Fibroblast of skin of right quadriceps (primary cell): ENCODE measurements at places on chromosomes 13 and 19.

GRCh38 chr19:46298479-46299003 is 1.7 kb downstream of the HIF3A start:
- DNase-seq = no peak

DNA sequence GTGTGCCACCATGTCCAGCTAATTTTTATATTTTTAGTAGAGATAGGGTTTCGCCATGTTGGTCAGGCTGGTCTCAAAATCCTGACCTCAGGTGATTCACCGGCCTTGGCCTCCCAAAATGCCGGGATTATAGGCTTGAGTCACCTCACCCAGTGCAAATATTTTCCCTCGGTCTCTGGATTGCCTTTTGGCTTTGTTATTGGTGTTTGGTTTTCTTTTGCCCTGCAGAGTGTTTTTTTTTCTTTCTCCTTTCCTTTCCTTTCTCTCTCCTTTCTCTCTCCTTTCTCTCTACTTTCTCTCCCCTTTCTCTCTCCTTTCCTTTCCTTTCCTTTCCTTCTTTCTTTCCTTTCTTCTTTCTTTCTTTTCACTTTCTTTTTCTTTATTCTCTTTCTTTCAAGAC is 33.2 kb downstream of the KDM4B start:
- DNase-seq = peak; percentile 47

DNA sequence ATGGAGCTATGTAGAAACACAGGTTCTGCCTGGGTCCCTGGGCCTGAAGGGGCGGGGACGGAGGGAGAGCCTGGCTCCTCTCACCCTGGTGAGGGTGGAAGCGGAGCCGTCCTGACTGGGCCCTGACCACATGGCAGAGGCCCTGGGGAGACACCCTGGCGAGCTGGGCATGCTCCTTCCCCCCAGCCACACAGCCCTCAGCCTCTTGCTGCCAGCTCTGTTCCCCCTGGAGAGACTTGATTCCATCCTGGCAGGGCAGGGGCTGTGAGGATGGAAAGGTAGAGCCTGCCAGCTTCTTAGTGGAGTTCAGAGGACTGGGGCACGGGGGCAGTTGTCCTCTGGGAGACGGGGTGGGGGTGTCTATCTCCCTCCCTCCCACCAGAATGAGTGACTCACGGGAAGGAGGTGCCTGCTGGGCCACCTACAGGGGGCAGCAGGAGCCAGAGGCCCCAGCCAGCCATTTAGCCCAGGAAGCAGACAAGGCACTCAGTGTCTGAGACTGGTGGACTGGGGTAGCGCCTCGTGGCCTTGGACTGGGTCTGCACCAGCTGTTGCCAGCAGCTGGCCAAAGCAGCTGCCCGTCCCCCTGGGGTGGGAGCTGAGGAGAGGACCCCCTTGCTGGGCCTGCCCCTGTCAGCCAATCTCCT is 22.8 kb upstream of the RNF17 start:
- DNase-seq = no peak

GRCh38 chr19:2578391-2578890 is 102.5 kb downstream of the GADD45B start:
- DNase-seq = peak; percentile 76

DNA sequence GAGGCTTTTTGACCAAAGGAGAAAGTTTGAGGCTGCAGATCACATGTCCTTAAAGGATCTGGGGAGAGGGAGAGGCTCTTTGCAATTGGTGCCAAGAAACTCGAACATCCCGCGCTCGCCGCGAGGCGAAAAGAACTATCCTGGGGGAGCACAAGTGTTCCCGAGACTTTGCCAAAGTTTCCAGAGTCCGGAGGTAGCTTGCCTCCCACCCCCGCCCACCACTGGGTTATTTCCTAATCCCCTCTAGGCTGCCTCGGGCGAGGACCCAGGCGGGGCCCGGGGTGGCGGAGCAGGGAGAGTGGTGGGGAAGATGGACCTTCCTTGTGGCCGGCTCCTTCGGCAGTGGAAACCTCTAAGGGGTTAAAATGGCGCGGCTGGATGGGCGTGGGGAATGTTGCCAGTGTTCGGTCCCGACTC is 114.5 kb downstream of the KCNRG start:
- peak; percentile 8 for DNase-seq

DNA sequence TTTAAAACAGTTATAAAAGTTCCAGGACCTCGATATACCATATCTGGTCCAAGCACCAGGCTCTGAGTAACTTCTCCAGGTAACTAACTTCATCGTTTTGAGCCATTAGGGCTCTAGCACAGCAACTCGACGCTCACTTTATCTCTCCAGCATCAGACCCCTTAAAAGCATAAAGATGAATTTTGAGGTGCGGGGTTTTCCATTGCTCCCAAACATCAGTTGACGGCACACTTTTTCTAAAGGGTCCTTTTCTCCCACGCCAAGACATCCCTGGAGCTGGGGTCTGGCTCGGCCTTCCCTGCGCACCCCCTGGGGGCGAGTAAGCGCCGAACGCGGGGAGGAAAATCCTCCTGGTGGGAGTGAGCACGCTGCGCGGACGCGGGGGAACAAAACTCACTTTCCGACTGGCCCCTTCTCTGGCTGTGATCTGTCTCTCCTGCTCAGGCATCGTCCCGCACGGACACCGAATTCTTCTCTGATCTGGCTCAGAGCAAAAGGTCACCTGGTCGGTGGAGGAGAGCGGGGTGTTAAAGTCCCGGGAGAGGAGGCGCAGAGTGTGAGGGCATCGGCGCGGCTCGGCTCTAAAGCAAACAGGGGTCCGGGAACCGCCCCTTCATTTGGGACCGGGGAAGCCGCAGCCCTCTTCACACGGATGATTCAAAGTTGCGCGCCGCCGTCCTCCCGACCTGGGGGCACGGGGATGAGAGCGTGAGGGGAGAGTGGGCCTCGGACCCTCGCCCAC is at the start of gene ATP7B:
Gene ATP7B (minus strand): TSS at position 561 of the 742 bp plus-strand sequence. CDS start 113 bp downstream, at position 448.
- no peak for DNase-seq

DNA sequence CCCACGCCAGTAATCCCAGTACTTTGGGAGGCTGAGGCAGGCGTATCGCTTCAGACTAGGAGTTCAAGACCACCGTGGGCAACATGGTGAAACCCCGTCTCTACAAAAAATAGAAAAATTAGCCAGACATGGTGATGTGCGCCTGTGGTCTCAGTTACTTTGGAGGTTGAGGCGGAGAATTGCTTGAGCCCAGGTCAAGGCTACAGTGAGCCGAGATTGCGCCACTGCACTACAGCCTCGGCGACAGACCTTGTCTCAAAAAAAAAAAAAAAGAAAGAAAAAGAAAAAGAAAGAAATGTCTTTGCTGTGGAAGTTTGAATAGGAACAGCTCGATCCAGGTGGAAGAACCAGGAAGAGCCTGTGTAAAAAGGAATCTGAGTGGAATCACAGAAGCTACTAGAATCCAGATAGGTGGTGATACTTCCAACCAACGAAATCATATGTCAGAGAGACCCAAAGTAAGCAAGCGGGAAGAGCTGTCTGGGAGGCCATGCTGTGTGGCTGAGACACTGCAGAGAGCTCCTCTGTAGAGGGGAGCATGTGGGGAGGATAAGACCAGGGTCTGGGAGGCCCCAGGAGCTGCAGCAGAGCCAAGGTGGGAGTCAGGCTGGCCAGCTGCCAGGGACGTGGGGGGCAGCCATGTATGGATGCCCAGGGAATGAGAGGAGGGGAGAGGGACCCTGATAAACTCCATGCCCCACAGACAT is 21.1 kb downstream of the LATS2 start:
- no peak for DNase-seq

- DNase-seq = no peak
Measured at GRCh38 chr13:33723365-33723764, 94.6 kb upstream of the RFC3 start.

- no peak for DNase-seq
Measured at GRCh38 chr19:43469160-43469480, 3.7 kb upstream of the LYPD3 start.

DNA sequence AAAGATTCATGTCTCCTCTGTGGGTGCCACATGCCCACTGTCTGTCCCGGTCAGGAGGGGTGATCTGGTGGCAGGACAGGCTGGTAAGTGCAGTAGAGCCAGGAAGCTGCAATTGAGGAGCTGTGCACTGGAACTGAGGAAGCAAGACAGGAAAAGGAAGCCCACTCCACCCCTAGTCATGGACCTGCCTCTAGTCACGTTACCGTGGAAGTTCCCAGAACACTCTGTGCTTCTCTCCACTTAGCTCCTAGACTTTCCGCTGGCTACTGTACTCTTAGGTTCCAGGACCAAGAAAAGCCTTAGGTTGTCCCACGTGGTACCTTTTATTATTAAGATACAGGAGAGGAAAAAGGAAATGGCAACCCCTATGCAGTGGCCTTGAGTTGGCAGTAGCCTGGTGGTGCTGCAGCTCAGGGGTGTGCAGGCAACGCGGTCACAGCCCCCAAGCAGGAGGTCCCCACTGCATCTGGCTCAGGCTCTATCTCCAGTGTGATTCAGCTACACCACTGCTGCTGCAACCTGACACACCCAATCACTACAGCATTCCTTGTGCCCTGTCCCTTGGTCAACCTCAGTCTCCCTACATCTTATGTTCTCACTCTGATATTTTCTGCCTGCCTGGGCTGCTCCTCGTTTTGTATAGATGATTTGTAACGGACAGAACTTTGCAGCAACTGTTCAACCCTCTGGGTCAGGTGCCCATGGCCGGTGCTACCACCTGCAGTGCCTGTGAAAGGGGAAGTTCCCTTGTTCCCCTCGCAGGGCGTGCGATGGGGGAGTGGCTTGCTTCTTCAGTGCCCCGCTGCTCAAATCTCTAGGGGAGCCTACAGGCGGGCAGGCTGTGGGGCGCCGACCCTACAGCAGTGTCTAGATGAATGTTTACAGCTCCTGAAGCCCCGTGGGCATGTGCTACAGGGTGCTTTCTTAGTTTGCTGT is 24.4 kb upstream of the GPR12 start:
- no peak for DNase-seq

DNA sequence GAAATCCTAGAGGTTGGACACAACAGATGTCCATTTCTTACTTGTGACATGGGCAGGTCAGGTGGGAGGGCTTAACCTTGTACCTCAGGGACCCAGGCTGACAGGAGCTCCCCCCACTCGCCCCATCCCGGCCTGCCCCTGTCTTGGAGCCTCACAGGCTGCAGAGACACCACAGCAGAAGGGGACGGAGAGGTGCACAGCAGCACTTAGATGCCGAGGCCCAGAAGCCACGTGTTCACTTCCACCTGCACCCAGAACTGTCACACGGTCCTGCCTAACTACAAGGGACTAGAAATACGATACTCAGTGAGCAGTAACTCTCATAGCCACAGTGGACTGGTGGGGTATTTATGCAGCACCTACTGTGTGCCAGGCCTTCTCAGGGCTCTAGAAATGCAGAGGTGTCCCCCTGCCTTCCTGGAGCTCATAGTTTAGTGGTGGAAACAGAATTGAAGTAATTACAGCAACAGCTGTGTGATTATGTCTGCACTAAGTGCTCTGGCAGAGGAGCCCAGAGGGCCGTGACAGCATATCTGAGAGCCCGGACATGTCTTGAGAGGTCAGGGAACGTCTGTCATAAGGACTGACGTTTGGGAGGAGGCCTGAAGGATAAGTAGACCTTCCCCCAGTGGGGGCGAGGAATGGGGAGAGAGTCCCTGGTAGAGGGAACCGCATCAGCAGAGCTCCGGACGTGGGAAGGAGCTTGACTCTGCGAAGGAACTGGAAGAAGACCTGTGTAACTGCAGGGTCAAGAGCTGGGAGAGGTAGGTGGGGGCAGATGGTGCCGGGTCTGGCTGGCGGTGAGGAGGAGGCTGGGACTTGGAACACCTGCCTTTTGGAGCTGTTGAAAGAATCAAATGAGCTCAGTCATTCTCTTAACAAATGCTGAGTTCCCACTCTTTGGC is 130.0 kb downstream of the SIPA1L3 start:
- no peak for DNase-seq

DNA sequence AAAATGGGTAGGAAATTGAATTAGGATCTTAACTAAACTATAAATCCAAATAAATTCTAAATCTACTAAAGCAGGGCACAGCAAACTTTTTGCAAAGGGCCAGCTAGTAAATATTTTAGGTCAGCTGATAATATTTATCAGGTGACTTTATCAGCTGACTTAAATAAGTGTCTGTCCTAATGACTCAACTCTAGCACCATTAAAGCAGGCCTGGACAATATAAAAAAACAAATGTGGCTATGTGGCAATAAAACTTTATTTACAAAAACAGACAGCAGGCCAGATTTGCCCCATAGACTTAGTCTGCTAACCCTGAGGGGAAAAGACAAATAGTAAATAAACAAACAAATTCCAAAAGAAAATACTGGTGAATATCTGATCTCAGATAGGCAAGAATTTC is 27.7 kb upstream of the DOCK9 start:
- no peak for DNase-seq

- DNase-seq = no peak
Measured at GRCh38 chr19:1510442-1510806, 2.4 kb downstream of the ADAMTSL5 start.

DNA sequence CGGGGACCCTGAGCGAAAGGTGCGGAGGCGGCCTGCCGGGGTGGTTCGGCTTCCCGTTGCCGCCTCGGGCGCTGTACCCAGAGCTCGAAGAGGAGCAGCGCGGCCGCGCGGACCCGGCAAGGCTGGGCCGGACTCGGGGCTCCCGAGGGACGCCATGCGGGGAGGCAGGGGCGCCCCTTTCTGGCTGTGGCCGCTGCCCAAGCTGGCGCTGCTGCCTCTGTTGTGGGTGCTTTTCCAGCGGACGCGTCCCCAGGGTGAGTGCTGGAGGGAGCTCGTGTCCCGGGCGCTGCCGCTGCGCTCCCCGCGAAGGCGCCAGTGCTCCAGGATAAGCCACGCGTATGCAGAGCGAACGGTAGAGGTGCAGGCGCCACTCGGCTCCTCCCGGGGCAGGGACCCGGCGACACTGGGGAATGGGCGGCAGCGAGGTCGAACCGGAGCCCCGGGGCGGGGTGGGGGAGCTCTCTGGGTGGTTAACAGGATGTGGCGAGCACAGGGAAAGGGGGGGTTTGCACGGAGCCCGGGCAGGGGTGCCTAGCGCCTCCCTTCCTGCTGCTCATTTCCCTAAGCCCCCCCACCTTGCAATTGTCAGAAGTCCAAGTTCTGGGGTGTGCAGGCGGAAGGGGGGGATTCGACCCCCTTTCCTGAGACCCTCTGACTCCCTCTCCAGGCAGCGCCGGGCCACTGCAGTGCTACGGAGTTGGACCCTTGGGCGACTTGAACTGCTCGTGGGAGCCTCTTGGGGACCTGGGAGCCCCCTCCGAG is at the start of gene IL27RA:
Gene IL27RA (plus strand): TSS at position 44 of the 762 bp plus-strand sequence. CDS start 111 bp downstream, at position 155.
- peak; percentile 61 for DNase-seq

- peak; percentile 35 for DNase-seq
Measured at GRCh38 chr13:94660695-94661326, 51.5 kb downstream of the SOX21 start.

DNA sequence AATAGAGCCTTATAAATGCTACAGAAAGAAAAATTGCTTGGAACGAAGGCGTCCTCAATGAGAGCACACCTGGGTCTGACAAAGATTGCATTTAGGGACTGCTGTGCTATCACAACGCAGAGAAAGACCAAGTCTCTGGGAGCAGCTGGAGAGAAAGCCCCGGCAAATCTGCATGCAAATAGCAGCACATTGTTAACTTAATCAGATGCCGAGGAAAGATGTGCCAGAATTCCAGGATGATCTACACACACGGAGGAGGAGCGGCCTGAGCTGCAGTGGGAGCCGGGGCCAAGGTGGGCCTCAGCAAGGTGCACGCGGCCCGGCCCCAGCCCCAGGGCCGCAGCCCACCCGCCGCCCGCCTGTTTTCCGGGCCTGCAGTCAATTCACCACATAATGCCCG is 1.4 kb downstream of the ZNF536 start:
- no peak for DNase-seq

- peak; percentile 21 for DNase-seq
Measured at GRCh38 chr13:45522571-45522970, 57.8 kb downstream of the COG3 start.
